ENCODE measurements at places on chromosomes 2 and 18.

- DNase-seq: peak; percentile 52
Measured at GRCh38 chr2:118982039-118982438, 40.0 kb downstream of the MARCO start.

DNA sequence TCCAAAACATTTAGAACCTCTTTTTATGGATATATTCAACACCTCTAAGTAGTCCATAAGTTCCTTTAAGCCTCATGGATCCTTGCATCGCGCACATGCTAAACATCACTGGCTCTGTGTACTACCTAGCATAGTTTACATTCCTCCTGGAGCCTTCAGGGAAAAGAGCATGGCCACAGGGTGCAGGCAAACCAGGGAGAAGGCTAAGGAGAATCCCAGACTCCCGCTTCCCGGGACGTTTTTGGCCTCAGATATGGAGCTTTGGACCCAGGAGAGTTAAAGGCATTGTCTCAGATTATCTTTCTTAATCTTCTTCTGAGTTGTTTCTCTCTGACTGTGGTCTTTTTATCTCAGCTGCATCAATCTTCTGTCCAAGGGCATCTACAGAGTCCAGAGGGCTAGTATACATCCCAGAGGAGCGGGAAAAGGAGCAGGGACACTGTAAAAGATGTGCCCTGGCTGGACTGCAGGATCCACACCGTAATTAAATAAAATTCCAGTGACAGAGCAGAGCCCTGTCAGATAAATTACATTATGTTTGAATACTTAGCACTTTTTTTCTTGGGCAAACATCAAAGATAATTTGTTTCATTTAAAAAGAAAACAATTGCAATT is 36.9 kb downstream of the RIT2 start:
- DNase-seq: no peak

DNA sequence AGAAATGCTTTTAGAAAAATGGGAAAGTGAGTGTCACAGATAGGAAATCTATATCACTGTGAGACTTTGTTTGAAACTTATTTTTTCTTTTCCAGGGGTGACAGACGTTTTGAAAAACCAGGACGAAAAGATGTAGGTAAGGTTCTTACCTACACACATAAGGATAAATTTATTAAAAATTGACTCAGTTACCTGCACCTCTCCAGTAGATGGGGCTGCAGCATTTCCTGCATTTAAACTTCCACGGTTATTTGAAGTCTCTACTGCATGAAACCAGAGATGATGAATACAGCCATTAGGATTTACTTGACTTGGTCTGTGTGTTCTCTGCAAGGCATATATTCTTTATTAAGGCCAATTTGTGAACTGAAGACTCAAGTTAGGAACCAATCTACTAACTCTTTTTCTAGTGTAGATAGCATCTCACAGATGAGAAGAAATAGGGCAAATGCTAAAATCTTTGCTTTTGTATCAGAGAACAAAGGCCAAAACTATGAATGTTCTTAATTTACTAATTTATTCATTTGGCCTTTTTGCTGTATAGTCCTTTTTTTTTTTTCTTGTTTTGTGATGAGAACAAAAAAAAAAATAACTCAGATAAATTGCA is 15.0 kb downstream of the KCNJ13 start:
- DNase-seq: no peak

- no peak for DNase-seq
Measured at GRCh38 chr18:48708807-48709206, 170.0 kb downstream of the CTIF start.

DNA sequence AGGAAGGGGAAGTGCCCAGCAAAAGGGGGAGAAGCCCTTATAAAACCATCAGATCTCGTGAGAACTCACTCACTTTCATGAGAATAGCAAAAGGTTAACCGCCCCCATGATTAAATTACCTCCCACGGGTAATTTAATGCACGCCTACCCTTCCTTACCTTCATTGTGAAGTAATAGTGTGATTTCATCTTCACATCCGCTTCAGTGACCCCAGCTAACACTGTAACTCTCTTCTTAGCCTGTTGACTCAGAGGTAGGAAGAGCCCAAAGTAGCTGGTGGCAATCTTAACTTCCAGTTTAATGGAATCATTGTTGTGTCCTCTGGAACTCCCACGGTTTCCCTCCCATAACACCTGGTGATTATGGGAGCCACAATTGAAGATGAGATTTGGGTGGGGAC is 120.5 kb downstream of the GULP1 start:
- no peak for DNase-seq

DNA sequence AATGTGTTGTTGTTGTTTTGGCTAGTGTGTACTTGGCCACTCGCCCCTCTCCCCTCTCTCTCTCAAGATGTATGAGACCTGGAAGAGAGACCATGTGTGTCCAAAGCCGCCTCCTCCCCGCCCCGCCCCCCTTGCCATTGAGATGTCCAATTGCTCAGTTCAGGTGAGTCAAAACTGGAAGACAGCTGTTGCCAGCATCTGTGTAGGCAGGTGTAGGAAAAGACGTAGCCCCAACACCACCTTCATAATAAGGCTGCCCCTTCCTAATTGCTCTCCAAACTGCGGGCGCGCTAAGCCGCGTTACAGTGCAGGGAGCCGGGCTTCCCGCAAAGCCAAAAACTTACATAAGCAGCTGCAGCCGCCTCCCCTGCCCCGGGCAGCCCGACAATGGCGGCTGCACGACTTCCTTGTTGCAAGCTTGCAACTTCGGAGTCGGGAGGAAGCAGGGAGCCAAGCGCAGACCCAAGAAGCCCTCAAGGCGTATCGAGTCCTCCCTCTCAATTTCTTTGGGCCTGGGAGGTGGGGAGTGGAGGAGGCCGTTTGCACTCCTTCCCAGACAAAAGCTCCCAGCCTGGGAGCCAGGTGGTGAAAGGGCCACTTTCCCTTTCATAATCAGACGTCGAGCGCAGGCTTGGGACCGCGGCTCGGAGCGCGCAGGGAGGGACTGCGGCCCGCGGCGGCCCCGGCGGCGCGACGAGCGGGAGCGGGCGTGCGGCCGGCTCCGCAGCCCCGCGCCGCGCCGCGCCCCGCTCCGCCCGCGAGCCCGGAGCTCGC is 882 bp downstream of the ZBTB14 start:
- DNase-seq: peak; percentile 84

DNA sequence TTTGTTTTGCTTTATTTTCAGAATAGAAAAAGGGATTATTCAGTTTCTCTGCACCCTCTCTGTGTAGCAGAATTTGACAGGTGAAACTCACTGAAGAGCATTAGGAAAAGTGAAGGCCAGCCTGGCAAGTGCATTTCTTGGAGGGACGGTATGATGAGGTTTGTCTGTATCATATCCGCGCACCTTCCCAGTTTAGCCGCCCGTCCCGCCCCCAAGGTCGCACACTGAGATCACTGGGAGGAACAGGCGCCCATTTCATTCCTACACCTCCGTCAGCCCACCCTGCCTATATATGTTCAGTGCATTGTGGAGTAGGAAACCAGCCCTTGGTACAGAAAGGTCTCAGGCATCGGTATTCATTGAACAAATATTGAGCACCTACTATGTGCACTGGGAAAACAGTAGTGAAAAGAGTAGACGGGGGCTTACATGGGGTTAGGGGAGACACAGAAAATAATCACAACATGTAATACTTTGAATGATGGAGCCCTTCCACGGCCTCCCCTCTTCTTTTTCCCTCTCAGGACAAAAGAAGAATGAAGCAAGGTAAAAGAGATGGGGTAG is 678 bp upstream of the FECH start:
- no peak for DNase-seq

Measured in coronary artery (tissue), 2 donors.